DND-41 (cell line): ENCODE measurements at places on chromosomes 11 and 22.
A peak's percentile ranks its signal among the peaks of the same experiment; 100 is the strongest.

GRCh38 chr11:33402066-33402465, 144.9 kb downstream of the HIPK3 start:
- H3K27ac ChIP-seq = no peak overlapping the region
- H3K27me3 ChIP-seq = no peaks in the 10 kb centered on the region
- H3K4me3 ChIP-seq = no peak overlapping the region
- no peak for DNase-seq
- no peaks in the 10 kb centered on the region for H3K4me1 ChIP-seq

DNA sequence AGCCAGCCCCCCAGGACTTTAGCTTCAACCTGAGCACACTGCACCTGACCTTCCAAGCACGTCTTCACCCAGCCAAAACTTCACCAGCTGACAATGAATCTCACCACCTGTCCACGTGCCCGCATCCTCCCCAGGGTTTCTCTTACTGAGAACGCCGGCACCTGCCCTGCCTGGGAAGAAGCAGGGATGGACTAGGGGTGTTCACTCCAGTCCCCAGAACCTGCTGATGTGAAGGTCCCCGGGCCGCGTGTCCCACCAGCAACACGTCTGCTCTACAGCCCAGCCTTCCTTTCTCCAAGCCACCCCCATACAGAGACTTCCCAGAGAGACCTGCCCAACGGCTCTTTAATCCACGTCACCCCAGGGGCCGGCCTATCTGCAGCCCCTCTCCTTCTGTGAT, 12.8 kb downstream of the CPT1A start:
- peaks cover 21% of the 10 kb centered on the region for H3K36me3 ChIP-seq
- no peak for DNase-seq
- no peak overlapping the region for H3K27ac ChIP-seq
- no peak overlapping the region for H3K4me3 ChIP-seq
- H3K27me3 ChIP-seq = no peaks in the 10 kb centered on the region

GRCh38 chr11:120824242-120824641, 199.7 kb upstream of the TBCEL start:
- H3K4me1 ChIP-seq = no peaks in the 10 kb centered on the region
- DNase-seq = no peak
- peaks cover 21% of the 10 kb centered on the region for H3K27me3 ChIP-seq
- H3K4me3 ChIP-seq = no peak overlapping the region
- no peak overlapping the region for H3K27ac ChIP-seq

- H3K4me3 ChIP-seq = peak overlapping the region; percentile 71
- H3K4me1 ChIP-seq = peaks cover 41% of the 10 kb centered on the region
- peaks cover 37% of the 10 kb centered on the region for H3K36me3 ChIP-seq
- no peaks in the 10 kb centered on the region for H3K27me3 ChIP-seq
- H3K27ac ChIP-seq = peak overlapping the region; percentile 94
Measured at GRCh38 chr11:134762248-134763029, 350.4 kb upstream of the B3GAT1 start.

DNA sequence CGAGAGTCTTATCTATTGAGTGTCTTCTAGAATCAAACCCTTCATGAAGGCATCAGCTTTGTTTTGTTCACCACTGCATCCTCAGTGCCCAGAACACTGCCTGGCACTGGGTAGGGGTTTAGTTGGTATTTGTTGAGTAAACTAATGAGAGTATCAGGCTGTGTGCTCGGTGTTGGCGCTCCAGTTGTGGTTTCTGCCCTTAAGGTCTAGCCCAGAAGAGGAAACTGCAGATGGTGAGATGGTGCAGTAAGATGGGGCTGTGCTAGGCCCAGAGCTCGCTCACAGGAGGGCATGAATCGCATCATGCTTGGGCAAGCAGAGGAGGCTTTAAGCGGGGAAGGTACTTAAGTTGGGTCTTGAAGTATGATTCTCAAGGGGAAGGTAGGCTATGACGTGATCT, 97.2 kb downstream of the FBXO7 start:
- DNase-seq = peak; percentile 8
- H3K4me1 ChIP-seq = no peaks in the 10 kb centered on the region
- H3K4me3 ChIP-seq = no peak overlapping the region

- H3K4me3 ChIP-seq = no peak within 1 kb of the TSS
- H3K27me3 ChIP-seq = no peaks in the 10 kb centered on the region
- H3K27ac ChIP-seq = no peak within 1 kb of the TSS
- DNase-seq = no peak
- no peaks in the 10 kb centered on the region for H3K36me3 ChIP-seq
Measured at GRCh38 chr11:7931168-7931567, at the start of gene OR10A6. Gene OR10A6, minus strand, starts transcription at chr11:7931268. Its CDS starts 2,606 bp downstream, at chr11:7928662.

GRCh38 chr11:70764356-70764905, 366.1 kb downstream of the CTTN start:
- H3K4me1 ChIP-seq = no peaks in the 10 kb centered on the region
- H3K27me3 ChIP-seq = no peaks in the 10 kb centered on the region
- no peaks in the 10 kb centered on the region for H3K36me3 ChIP-seq
- no peak for DNase-seq
- H3K4me3 ChIP-seq = no peak overlapping the region

GRCh38 chr11:10476342-10476741, 21.3 kb downstream of the AMPD3 start:
- H3K27ac ChIP-seq = no peak overlapping the region
- H3K4me1 ChIP-seq = no peaks in the 10 kb centered on the region
- no peak for DNase-seq
- H3K36me3 ChIP-seq = peaks cover 9% of the 10 kb centered on the region
- no peak overlapping the region for H3K4me3 ChIP-seq

DNA sequence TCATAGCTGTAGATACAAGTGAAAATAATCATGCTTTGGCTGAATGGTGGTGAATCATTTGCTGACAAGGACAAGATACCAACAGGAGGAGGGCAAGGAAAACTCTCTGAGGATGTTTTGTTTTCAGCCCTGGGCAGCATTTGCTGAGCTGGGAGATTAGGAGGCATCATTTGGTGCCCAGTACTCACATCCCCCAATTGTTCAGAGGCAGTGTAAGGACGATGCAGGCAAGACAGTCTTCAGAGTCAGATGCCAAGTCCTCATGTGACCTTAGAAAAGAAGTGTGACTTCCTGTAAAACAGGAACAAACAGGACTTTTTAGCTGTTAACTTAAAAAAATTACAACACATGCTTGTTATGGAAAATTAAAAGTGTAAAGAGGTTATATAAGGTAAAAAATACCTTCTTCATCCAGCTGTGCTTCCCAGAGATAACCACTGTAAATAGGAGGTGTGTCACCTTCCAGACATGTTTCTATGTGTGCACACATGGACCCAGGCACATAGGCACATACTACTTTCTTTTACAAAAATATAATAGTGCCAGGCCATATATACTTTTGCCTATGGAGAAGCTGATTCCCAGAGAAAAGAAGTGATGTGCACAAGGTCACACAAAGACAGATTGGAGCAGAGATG, 18.0 kb downstream of the CNTF start:
- peak overlapping the region; percentile 17 for H3K27ac ChIP-seq
- DNase-seq = peak; percentile 6
- H3K4me1 ChIP-seq = peaks cover 17% of the 10 kb centered on the region
- H3K4me3 ChIP-seq = no peak overlapping the region
- peaks cover 2% of the 10 kb centered on the region for H3K27me3 ChIP-seq

- H3K27ac ChIP-seq = no peak overlapping the region
- no peaks in the 10 kb centered on the region for H3K27me3 ChIP-seq
- H3K4me3 ChIP-seq = no peak overlapping the region
- no peak for DNase-seq
- H3K36me3 ChIP-seq = no peaks in the 10 kb centered on the region
- no peaks in the 10 kb centered on the region for H3K4me1 ChIP-seq
Measured at GRCh38 chr11:78011301-78011700, 11.8 kb downstream of the KCTD14 start.

GRCh38 chr11:88280673-88281316, 56.7 kb downstream of the CTSC start:
- H3K36me3 ChIP-seq = peaks cover 10% of the 10 kb centered on the region; the same call in 1 of the 2 replicates
- no peaks in the 10 kb centered on the region for H3K4me1 ChIP-seq
- H3K27me3 ChIP-seq = no peaks in the 10 kb centered on the region

DNA sequence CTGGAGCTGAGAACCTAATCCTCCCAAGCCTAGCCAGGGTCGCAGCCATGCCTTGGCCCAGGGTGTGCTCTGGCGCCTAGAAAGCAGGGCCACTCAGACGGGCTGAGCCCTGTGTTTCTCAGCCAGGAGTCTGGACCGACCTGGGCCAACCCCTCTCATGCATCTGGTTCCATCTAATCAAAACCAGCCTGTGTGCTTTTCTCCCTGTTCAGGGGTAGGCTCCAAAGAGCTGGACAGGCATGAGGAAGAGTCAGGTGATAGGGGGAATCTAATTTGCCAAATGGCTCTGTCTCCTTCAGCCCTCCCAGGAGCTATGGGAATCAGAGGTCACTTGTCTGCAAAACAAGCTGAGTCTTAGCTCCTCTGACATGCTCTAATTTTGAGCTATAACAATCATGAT, 55.7 kb downstream of the SCUBE1 start:
- H3K4me3 ChIP-seq = no peak overlapping the region
- no peaks in the 10 kb centered on the region for H3K27me3 ChIP-seq
- no peak for DNase-seq

DNA sequence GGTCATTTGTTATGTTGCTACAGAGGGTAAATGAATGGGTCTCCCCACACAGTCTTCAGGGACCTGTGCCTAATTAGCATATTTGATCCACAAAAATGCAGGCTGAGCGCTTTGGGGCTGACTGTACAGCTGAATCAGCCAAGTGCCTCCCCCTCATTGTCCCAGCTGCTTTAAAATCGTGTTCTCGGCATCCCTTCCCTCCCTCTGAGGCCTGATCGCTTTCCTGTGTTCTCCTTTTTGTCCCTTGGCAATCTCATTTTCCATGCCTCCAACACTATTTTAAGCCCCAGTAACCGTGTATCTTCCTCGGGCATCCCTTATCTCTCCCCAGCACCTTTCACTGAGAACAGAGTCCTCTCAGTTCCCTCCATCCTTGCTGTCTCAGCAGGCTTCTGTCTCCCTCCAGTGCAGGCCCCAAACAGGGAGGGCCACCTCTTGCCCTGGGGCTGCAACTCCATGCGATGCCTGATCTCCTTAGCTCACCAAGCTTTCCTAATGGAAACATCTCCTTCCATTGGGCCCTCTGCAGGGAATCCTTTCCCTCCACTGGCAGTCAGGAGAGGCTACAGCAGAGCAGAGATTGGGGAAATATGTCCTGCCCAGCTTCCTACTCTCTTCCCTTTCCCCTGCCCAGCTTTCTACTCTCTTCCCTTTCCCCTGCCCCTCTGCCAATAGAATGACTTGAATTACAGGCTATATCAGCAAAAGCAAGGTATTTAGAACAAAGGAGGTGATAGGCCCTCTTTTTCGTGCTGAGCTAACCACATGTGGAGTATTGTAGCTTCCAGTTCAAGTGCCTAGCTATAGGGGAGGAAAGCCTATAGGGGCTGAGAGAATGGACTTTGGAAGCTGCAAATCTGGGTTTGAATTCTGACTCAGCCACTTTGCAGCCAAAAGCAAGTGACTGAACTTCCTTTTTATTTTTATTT, 13.8 kb downstream of the UQCR10 start:
- H3K27me3 ChIP-seq = no peaks in the 10 kb centered on the region
- H3K27ac ChIP-seq = no peak overlapping the region
- no peaks in the 10 kb centered on the region for H3K36me3 ChIP-seq
- no peak for DNase-seq
- no peak overlapping the region for H3K4me3 ChIP-seq
